ENCODE measurements at places on chromosomes 16 and 17.

GRCh38 chr16:81939164-81940056 lies 71.9 kb downstream of the SDR42E1 start:
- DNase-seq, result no peak

DNA sequence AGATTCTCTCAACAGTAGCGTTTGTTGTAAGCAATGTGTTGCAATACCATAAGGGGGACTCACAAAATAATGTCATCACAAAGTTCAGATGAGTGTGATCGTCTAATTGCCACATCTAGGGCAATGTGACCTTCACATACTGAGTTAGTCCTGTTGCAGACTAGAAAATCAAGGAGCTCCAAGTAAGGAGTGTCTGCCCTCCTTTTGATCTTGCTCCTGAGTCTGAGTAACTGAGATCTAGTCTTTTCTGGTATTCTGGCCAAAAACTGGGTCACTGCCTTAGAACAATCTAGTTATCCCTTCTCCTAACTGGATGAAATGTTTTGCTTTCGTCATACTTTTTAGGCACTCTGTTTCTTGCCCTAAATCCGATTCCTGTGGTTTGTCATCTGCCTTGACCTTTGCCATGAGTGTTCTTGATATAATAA lies 712.1 kb downstream of the CDH11 start:
- no peak for DNase-seq

- DNase-seq, result no peak
Observed at GRCh38 chr16:4313563-4314531, 2.0 kb upstream of the GLIS2 start.

DNA sequence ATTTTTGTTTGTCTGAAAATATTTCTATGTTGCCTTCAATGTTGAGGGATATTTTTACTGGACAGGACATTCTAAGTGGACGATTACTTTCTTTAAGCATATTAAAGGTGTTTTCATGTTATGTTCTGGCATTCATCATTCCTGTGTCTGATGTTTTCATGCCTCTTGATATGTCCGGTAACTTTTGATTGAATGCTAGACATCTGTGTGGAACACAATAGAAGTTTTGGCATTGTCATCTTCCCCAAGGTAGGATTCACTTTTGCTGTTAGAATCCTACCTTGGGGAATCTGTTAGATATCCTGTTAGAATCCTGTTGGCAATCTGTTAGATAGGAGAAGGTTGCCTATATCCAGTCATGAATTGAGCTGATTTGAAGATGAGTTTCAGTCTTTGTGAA lies 28.9 kb downstream of the CACNG5 start:
- DNase-seq, result no peak

GRCh38 chr17:5283571-5284315 lies 1.7 kb downstream of the RABEP1 start:
- no peak for DNase-seq

- DNase-seq, result no peak
Observed at GRCh38 chr17:82598256-82599119, 49.8 kb downstream of the WDR45B start.

DNA sequence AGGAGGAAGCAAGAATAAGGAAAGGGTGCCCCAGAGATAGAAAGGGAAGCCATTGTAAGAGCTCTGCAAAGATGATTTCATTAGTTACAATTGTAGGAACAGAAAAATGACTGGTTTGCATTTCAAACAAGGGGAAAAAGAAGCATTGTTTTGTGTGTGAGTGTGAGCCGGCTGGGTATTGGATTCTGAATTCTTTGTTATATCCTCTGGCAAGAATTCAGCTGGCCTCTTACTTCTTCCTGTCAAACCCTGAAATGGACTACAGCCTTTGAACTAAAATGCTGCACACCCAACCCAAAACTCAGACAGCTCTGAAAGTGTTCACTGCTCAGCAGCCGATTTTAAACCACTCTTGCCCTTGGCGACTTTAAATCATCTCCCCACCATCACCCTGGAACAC lies 461.3 kb downstream of the PMP22 start:
- DNase-seq, result no peak
